ENCODE measurements at places on chromosomes 5 and 9.

DNA sequence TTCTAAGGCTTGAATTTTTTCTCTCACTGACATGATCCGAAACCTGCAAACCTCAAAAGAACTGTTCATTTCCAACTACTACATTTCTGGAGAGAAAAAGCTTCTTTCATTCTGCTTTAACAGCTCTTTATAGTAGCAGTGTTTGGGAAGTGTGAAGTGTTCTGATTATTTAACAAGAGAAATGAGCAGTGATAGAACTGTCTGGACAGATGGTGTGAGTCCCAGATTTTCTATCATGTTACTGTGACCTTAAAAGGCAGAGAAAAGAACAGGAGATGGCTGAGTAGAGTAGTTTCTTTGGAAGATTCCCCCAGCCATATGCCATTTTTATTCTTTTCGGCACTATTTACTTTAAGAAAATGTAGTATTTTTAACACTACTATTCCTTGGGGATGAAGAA, 41.3 kb upstream of the TAL2 start:
- DNase-seq, result no peak

- DNase-seq, result no peak
Observed at GRCh38 chr5:151597749-151598148, 6.6 kb upstream of the FAT2 start.

DNA sequence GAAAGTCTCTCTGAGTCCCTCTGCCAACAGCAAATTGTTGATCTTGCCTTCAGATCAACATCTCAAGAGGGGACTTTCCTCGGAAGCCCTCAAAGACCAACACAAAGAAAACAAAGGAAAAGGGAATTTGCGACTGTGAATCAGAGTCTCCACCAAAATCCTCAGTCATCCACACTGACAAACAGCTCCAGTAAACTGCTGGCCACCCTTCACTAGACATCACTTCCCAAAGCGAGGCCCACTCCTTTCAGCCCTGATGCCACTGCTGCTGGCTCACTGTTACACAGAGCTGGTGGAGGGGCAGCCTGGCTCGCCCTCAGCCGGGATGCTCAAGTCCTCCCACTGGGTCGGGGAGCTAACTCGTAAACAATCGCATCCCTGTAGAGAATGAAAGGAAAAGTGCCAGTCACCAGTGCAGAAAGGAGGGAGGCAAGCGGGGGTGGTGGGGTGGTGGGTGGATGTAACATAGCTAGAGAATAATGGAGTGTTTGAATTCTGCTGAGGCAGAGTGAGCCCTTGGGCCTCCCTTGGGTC, 1.3 kb downstream of the FGF1 start:
- DNase-seq, result no peak

GRCh38 chr5:111280282-111280951, 56.2 kb downstream of the CAMK4 start:
- no peak for DNase-seq

DNA sequence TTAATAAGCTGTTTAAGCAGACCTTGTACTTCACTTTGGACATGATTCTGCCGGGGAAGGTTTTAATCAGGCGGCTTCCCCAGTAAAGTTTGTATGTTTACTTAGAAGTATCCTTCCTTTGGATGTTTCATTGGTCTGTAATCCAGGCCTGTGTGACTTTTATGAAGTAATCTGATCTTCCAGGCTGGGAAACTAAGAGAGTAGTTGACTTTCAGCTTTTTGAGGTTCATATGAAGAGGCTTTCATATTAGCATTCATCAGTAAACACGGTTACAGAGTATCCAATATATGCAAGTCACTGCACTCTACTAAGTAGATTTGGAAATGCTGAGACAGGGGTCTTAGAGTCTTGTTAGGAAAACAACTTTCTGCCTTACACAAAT, 1.1 kb downstream of the DNAJC21 start:
- no peak for DNase-seq

GRCh38 chr9:4298255-4299004, 1.4 kb downstream of the GLIS3 start:
- DNase-seq, result peak; percentile 32

DNA sequence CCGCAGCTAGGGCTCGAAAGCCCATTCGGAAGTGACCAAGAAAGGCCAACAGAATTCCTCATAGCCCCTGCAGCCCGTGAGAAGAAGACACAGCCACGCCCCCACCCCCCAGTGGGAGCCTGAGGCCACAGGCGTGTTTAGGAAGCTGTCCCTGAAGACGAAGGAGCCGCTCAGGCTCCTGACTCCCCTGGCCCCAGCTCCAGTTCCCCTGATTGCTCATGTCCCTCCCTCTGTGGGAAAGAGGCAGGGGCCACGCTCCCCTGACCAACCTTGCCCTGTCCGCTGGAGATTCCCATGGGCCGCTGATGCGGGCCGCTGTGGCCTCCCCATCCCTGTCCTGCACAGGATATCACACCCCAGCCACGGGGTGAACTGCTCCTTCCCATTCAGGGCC, 13.6 kb downstream of the ROPN1L start:
- peak; percentile 27 for DNase-seq

DNA sequence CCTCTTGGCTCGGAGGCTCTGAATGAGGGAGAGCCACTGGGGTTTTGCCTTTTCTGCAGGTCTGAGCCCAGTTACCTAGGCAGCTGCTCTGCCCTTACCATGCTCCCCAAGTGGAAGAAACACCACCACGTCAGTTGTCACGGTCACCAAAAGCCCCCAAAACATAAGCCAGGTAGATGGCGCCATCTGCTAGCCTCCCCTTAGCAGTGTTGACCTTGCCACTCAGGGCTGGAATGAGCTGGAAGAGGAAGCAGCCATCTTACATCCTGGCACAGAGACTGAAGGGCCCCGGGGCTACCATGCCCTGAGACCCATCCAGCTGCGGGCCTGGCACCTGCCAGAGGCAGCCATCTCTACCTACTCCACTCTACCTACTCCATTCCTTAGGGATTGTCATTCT, 7.4 kb downstream of the ZER1 start:
- DNase-seq, result no peak

GRCh38 chr5:156391139-156391538, 64.2 kb downstream of the SGCD start:
- no peak for DNase-seq

DNA sequence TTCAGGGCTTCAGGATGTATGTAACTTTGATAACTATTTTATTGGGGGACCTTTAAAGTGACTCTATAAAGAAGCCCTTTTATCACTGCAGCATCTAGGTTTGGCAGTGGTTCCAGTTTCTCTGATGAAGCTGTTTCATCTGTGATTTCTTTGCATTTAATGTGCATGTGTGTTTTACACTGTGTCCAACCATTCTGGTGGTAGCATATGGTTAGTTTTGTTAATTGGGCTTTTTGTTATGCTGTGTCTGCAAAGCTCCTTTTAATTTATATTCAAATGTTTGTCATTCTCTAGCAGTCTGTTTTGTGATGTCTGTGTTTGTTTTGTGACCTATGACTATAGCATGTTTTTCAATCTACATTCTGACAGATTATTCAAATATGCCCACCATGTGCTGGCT, 294.8 kb downstream of the DNAH5 start:
- DNase-seq, result no peak

GRCh38 chr9:136902259-136902821, 16.0 kb downstream of the TRAF2 start:
- DNase-seq, result no peak

DNA sequence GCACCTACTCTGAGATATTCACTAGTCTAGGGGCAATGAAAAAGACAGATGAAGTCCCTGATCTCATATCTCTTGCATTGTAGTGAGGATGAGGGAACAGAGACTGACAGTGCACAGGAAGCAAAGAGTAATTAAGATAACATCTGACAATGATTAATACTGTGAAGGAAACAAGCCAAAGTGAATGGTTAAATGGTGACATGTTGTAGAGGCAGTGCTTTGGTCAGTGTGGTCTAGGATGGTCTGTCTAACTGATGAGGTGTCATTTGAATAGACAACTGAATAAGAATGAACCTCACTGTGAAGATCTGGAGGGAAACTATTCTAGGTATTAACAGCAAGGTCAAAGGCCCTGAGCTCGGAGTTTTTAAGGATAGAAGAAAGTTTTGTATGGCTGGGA, 333.3 kb upstream of the GRIA1 start:
- DNase-seq, result no peak

DNA sequence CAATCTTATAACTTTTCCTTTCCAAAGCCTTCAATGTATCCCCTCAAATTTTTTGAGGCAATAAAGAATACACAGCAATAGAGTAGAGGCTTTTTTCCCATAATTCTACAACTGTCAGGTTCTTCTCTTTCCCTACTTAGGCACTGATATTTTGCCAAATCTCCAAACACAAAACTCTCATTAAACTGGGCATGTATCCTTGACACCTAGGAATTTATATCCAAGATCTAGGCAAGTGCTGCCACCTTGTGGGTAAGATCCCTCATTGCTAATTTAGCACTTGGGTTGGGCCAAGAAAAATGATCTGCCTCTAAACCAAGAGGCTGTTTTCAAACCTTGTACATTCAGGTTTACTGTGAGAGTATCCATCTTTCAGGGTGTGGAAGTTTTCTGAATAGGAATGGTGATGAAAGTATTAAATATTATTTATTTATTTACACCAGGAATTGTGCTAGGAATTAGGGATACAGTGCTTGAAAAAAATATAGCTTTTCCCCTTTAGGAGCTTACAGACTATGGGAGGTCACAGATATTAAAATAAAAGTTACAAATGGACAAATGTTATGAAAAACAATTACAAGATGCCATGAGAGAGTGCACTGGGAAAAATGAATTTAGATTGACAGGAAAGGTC, 17.6 kb downstream of the TSTD2 start:
- peak; percentile 58 for DNase-seq

DNA sequence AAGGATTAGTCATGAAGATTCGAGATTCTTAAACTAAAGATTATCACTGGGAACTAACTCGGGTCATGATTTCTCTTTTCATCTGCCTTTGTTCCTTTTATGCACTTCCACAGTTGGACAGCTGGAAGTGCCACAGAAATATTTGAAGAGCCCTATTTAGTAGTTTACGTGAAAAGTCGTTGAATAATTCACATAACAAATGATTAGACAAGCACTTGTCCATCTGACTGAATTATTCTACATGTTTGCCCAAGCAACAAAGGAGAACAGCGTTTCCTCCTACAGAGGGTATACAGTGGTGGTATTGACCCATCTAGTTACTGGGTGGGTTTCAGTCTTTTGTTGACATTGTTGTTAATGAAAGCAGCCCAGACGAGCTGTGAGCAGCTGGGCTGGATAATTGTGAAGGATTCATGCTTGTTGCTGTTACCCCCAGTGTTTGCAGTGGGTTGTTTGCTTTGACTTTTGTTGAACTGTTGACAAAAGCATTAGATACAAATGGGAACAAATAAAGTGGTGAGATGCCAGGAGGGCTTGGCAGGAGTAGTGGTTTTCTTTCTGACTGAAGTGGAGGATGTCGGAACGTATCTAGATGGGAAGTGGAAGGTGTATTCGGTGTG, 96.2 kb downstream of the TLE4 start:
- DNase-seq, result no peak

GRCh38 chr9:81375187-81376100, 313.9 kb downstream of the TLE1 start:
- no peak for DNase-seq

GRCh38 chr5:81965524-81965923, 6.3 kb upstream of the ATG10 start:
- DNase-seq, result no peak

- no peak for DNase-seq
Observed at GRCh38 chr9:136080716-136081112, 14.4 kb downstream of the NACC2 start.

GRCh38 chr5:82594097-82594496, 315.9 kb upstream of the RPS23 start:
- DNase-seq, result no peak

GRCh38 chr9:79176014-79176697, 395.6 kb upstream of the TLE4 start:
- no peak for DNase-seq

DNA sequence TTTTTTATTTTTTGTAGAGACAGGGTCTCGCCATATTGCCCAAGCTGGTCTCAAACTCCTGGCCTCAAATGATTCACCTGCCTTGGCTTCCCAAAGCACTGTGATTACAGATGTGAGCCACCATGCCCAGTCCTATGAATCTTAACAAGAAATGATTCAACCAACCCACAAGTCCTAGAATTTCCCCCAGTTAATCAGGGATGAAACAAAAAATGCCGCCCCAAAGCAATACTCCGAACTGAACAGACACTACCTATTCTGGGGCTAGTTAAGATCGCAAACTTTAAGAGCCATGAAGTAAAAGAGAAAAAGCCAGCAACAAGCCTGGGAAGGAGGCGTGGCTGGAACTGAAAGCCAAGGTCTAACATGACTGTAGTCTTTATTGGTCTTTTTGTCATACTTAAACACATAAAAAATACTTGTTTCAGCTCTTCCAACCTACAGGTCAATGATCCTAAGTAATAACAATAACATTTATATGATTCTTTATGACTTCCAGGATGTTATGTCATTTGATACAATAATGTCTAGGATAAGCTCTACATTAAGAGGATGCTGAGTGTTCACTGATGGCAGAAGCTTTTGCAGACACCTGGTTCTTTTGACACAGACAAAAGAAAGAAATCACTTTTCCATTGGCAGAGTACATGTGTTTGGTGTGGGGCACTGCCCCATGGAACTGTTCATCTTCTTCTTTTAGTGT, 361.1 kb upstream of the TLE4 start:
- DNase-seq, result no peak

DNA sequence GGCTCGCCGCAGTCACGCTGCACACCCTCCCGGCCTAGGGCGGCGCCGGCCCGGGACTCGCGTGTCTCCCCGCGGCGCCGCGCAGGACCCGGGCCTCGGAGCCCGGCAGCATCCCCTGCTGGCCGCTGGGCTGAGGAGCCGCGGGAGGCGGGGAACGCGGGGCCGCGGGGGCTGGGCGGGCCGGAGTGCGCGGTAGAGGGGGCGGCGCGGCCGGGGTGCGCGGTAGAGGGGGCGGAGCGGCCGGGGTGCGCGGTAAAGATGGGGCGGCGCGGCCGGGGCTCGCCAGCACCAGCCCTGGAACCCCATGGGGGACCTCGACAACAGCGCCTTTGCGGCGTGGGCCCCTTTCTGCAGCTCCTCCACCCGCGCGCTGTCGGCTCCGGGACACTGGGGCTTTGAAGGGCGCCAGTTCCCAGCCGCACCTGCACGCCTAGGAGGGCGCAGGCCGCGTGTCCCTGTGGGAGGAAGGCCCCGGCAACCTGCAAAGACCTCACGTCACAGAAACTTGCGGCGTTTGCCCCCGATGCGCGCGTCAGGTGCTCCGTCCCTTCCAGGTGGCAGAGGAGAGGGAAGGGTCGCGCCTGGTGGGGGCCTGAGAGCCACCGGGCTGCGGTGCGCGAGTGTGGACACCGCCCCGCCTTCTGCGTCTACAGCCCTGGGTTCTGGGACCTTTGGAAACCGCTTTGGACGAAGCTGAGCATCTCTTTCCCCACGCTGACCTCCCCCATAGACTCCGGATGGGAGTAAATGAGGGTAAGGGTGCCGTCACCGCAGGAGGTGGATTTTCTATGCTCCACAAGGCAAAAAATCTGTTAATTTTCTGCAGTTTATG, 49.6 kb downstream of the NSUN2 start:
- DNase-seq, result peak; percentile 70

DNA sequence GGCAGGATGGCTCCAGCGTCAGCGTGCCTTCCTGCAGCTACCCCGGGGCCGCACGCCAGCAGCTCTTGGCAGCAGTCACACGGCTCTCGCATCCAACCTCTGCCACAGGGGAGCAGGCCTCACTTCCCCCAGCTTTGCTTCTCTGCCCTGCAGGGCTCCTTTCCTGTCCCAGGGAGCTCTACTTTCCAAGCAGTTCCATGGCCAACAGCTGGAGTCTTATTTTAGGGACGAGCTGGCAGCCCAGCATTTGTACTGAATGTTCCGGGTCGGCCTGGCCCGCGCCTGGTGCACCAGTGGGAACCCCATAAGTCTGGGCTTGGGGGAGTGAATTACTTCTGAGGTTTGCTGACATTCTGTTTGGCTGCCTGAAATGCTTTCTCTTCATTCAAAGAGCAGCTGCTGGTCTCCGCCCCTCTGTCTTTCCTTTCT, 34.6 kb downstream of the GADD45G start:
- DNase-seq, result peak; percentile 9

All from glutamatergic neuron (in vitro differentiated cells).